GM12892 (cell line): ENCODE measurements at places on chromosomes 13 and 19.
A peak's percentile ranks its signal among the peaks of the same experiment; 100 is the strongest.

GRCh38 chr19:17327654-17328516 lies 6.8 kb downstream of the ANO8 start:
- DNase-seq: peak; percentile 77

- DNase-seq: no peak
Observed at GRCh38 chr19:28705008-28705407, 507.9 kb downstream of the UQCRFS1 start.

DNA sequence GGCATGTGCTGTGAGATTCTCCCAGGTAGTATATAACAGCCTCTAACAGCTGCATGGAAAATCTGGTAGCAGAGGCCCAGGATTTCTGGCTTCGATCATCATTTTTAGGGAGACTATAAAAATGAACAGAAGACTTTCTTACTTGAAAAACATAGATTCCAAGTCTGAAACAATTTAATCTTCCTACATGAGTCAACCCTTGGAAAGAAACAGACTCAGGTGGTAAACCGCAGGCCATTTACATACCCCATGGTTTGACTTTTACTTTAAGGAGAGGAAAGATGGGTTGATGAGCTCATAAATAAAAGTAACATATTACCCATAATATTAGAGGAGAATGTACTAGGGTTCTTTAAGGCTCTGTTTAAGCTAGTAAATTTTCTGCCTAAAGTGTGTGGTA lies 121.6 kb downstream of the CYSLTR2 start:
- no peak for DNase-seq

DNA sequence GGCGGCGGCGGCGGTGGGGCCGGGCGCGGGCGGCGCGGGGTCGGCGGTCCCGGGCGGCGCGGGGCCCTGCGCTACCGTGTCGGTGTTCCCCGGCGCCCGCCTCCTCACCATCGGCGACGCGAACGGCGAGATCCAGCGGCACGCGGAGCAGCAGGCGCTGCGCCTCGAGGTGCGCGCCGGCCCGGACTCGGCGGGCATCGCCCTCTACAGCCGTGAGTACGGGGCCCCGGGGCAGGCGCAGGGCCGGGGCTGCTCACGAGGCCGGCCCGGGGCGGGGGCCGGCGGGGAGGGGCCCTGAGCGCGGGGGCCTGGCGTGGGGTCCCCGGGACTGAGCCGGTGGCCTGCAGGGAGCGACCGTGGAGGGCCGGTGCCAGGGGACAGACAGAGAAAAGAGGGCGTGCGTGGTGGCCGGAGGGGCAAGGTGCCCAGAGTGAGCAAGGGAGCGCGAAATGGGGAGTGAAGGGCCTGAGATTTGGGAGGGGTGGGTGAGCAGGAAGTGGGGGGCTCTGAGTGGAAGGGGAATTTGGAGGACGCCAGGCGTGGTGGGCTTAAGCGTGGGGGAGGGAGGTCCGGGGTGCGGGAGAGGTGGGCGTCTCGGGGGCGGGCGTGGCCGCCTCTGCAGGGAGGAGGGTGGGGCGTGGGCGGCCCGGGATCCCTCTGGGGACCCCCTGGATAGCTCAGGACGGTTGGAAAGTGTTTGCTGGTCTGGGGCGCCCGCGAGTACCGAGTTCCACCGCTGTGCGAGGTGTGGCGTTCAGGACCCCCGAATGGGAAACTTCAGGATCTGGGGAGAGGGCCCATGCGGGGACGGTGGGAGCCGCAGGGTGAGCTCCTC lies 575 bp downstream of the CARM1 start:
- no peak for DNase-seq

- DNase-seq: peak; percentile 70
Observed at GRCh38 chr19:8569066-8569771, 8.0 kb downstream of the MYO1F start.

- DNase-seq: no peak
Observed at GRCh38 chr13:98677398-98677797, 75.1 kb downstream of the SLC15A1 start.

DNA sequence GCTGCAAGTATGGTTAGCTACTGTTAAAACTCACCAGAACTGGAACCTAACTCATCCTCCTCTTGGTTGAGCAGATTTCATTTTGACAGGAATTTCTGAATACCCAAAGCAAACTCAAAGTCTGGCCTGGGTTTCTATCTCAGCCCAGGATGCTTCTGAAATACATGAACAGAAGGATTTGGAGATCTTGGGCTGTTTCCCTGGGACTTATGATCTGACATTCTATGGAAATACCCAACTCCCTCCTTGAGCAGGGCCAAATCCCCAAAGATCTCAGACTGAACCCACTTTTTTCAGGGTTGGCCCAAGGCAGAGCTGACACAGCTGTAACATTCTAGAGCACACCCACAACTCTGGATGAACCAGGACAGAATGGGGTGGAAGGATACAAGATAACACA lies 1.1 kb upstream of the ITM2B start:
- no peak for DNase-seq

- DNase-seq: no peak
Observed at GRCh38 chr19:55080121-55080967, 4.7 kb downstream of the EPS8L1 start.

DNA sequence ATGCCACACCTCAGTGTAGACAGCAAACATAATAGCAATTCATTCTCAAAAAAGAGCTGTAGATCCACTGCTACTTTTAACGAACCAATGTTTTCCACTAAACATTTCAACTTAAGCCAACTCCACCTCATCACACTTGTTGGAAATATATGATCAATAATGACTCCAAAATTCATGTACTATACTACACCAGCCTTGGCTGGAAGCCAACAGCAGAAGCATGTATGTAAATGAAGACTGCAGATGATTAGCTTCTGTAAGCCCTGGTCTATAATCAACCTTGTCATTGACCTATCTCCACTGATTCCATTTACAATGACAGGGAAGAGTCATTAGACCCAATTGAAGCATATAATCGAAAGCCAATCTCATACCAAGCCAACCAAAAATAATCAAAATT lies 71.7 kb downstream of the STK24 start:
- no peak for DNase-seq

DNA sequence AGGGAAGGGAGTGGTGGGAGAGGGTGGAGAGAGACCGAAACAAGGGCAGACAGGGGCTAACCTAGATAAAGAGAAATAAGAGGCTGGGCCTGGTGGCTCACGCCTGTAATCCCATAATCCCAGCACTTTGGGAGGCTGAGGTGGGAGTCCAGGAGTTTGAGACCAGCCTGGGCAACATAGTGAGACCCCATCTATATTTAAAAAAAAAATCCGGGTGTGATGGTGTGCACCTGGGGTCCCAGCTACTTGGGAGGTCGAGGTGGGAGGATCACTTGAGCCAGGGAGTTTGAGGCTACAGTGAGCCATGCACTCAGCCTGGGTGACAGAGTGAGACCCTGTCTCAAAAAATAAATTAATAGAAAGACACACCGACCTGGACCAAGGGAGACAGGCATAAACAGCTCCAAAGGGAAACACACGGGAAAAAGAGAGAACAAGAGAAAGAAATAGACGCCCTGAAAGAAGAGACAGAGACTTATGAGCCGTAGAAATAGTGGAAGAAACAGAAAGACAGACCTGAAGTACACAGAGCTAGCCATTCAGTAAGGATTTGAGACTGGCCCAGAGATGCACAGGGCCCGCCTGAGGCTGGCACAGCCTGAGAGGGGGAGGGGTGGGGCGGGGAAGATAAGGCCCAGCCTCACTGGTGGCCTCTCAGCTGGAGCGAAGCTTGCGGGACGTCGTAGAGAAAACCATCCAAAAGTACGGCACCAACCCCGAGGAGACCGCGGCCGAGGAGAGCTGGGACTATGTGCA lies 2.2 kb downstream of the CD37 start:
- no peak for DNase-seq

DNA sequence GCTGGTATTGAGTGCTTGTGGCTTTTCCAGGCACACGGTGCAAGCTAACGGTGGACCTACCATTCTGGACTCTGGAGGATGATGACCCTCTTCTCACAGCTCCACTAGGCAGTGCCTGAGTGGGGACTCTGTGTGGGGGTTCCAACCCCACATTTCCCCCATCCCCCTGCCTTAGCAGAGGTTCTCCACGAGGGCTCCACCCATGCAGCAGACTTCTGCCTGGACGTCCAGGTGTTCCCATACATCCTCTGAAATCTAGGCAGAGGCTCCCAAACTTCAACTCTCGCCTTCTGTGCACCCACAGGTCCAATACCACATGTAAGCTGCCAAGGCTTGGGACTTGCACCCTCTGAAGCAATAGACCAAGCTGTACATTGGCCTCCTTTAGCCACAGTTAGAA lies 25.3 kb upstream of the ZSCAN18 start:
- DNase-seq: no peak

DNA sequence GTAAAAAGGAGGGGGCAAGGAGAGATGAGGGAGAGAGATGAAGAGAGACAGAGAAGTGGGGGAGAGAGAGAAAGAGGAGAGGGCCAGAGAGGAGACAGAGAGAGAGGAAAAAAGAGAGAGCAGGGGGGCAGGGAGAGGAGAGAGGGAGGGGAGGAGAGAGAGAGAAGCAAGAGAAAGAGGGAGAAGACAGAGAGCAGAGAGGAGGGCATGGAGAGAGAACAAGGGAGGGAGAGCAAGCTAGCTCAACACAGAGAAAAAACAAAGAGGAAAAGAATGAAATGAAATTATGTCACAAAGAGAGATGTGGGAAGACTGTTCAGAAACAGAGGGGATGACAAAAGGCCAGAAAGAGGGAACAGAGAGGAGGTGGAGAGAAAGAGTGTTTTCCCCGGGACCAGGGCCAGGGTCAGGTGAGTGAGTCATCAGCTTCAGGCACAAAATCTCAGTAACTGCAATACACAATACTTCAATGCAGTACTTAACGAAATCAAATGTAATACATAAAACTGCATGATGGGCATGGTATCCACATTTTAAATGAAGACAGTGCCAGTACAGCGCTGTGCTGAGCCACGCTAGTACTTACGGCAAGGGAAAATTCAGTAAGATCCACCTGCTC lies 4.8 kb downstream of the KLK7 start:
- DNase-seq: no peak

DNA sequence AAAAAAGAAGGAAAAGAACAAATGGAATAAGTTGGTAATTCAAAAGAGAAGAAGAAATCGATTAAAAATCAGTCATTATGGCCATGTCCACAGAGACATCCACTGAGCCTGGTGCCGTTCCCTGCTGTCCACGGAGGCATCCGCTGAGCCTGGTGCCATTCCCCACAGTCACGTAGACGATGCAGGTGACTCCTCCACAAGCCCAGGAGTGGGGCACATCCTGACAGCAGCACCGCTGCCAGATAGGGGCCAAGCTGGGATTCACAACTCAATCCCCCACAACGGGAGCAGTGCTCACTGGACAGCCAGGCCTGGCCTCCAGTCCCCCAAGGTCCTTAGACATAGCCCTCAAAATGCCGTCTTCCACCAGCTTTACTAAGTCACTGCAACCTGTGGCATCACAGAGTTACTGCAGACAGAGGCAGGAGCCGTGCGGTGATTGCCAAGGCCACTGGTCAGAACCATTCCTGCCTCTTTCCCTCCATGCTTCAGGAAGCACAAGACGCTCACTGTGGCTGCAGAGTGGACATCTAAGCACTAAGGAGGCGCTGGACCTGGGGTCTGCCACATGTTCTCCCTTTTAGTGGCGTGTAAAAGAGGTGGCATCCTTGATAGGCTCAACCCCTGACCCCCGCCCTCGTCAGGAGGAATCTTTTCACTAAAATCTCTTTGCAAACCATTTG lies 131.5 kb upstream of the SPACA7 start:
- DNase-seq: no peak

- no peak for DNase-seq
Observed at GRCh38 chr19:33470040-33470330, 51.6 kb downstream of the PEPD start.
